ENCODE measurements at places on chromosomes 11 and 22. TPM values are rescaled to one million over a fixed set of nuclear protein-coding genes. Genes with fewer than 3 reads are reported as not detected.

DNA sequence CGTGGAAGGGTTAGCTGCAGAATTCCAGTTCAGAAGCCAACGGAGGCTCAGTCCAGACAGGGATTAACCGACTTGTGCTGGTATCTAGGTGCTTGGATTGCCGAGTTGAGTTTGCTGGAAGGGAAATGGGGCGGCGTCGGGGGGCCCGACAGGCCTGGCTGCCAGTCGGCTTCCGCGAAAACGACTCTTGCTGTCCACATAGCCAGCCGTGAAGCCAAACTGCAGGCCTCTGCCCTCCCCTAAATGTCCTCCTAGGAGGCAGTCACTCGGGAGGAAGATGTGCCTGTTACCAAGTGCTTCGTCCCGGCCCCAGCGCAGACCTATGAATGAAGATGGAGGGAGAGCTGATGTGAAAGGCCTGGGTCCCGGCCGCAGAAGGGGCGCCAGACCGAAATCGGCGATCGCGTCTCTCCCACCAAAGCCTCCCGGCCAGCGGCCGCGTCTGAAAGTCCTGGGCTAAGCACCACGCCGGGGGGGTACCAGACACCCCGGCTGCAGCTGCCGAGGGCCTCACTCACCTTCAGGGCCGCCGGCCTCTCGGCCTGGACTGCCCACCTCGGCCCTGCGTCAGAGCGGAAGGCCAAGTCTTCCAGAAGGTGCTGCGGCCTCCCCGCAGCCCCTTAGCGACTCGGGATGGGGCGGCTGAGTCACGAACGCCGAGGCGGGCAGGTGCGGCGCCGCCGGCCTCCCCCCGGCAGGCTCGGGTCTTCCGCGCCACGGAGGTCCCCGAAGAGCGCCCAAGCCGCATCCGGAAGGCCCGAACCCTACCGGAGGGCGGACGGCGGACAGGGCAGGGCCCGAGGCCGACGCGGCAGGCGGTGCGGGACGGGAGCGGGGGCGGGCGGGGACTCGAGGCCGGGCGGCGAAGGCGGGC is 7.5 kb downstream of the DPAGT1 start:
- DNase-seq = no peak

- no peak for DNase-seq
Observed at GRCh38 chr11:19433367-19433766, 192.6 kb upstream of the E2F8 start.

GRCh38 chr11:124961972-124962609 is 8.1 kb downstream of the CCDC15 start:
- DNase-seq = no peak

DNA sequence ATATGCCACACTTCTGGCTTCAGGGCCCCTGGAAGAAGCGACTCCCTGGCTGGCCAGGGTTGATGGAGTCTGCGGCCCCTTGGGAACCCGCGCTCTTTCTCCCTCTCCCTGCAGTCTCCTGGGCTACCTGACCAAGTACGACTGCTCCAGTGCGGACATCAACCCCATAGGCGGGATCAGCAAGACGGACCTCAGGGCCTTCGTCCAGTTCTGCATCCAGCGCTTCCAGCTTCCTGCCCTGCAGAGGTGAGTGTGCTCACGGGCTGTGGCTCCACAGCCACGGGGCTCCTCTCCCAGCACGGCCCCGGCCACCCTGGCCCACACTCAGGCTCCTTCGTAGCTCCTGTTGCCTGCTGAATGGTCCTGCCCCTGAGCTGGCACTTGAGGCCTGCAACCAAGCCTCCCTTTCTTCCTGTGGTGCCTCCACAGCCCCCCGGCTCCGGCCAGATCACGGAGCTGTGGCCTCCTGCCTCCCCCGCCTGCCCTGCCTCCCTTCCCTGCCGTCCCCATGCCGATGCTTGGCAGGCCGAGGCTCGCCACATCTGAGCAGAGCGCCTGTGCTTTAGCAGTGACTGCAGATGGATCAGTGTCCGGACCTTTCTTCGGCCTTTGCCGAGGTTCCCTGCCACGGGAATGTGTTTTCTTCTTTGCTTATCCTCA is 36.2 kb upstream of the KRTAP5-7 start:
- DNase-seq = no peak

DNA sequence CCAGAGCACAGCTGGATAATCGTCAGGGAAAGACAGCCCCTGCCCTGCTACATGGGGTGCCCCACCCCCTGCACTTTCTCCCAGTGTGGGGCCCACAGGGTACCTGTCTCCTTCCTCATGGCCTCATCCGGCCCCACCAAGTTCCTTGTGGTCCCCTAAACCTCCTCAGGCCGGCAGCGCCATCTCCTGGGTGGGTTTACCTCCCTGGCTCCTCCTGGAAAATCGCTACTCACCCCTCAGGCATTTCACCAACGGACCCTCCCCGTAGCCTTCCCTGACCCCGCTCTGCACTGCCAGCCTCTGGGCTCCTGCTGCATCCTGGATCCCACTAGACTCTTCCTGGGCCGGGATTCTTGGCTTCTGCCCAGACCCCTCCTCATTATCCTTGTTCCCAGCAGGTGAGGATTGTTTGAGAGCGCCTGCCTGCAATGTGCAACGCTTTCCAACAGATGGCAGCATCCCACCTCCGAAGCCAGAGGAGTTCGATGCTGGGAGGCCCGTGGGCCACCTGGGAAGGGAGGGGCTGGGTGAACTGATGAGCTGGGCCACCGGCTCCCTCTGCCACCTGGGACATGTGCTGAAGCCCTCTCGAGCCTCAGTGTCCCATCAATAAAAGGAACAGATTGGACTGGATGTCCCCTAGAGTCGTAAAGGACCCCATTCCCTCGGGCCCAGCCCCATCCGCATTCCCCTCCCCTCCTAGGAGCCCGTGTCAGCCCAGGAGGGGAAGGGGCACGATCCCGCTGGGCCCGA is 44.2 kb upstream of the TTLL12 start:
- peak; percentile 43 for DNase-seq

- DNase-seq = no peak
Observed at GRCh38 chr22:35539910-35540594, 579 bp upstream of the RASD2 start.

GRCh38 chr11:131198161-131199014 is 172.0 kb upstream of the NTM start:
- DNase-seq = no peak

- DNase-seq = no peak
Observed at GRCh38 chr11:102989379-102990047, 34.0 kb upstream of the MMP13 start.

- no peak for DNase-seq
Observed at GRCh38 chr22:48709453-48709852, 1118.2 kb downstream of the BRD1 start.

DNA sequence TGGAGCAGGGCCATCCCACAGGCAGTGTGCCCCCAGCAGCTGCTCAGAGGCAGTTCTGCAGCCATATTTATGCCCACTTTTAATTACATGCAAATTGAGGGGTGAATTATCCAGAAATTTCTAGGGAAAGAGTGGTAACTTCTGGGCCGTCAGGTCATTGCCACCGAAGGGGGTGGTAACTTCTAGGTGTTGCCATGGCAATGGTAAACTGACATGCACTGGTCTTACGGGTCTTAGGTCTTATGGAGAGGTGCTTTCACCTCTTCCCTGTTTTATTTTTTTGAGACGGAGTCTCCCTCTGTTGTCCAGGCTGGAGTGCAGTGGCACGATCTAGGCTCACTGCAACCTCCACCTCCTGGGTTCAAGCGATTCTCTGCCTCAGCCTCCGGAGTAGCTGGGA is 3.8 kb upstream of the TMEM134 start:
- DNase-seq = no peak

- DNase-seq = no peak
Observed at GRCh38 chr11:23704183-23704582, 792.7 kb upstream of the LUZP2 start.

SLC22A9 gene
- total RNA-seq = not detected

RIMBP3B gene
- not detected for total RNA-seq

CTR9 gene
- total RNA-seq = 18.8 TPM
